HT-29 (cell line): ENCODE measurements at places on chromosomes 3 and 15.

DNA sequence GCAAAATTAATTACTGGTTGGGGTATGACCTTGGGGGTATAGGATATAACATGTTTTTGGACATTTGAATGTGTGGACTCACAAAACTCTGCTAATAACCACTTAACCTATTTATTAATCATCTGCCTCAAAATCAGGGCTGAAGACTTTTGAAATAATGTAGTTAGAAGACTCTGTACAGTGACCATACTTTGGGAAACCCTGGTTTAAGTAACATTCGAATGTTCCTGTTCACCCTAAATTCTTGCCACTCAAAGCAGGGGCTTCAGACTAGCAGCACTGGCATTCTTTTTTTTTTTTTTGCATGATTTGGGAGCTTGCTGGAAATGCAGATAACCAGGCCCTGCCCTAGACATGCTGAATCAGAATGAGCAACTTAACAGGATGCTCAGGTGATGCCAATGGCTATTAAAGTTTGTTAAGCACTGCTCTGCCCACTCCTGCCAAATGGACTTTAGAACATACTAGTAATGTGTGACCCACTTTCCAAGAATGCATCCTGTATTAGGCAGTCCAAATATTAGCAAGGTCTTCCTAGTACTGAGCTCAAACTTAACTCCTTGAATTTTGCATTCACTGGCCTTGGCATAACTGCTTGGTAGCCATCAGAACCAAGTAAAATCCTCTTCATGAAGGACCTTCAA is 12.7 kb upstream of the ST3GAL6 start:
- no peak for DNase-seq

DNA sequence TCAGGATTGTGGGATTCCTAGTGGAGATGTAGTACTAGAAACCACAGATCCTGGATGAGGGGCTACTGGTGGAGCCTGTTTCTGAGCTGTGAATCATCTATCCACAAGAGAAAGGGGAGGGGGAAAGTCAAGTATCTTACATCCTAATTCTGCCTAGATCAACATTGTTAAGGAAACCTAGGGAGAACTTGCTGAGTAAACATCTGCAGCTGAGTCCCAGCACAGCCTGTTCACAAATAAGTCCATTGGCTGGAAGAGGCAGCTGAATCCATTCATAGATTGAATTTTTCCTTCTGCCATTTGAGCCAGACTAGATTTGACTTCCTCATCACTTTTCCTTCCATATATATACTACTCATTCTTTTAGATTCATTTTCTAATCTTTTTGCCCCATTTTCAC is 460.5 kb downstream of the TUSC7 start:
- DNase-seq, result no peak

DNA sequence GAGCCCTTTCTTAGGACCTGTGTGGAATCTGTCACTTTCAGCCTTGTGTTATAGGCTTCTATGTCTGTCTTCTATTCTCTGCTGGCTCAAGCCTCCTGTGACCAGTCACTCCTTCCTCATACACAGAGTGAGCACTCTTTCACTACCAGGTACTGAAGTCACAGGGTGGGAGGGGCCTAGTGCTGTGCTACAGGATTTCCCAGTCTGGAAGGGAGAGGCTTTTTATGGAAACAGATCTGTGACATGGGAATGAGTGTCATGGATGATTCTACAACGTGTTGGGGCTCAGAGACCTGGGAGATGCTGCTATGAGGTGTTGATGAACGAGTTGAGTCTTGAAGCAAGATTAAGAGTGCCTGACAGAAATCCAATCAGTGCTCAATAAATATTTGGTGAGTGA is 100.5 kb downstream of the PDCD6IP start:
- DNase-seq, result no peak

GRCh38 chr3:94417963-94418455 is 355.1 kb downstream of the NSUN3 start:
- DNase-seq, result no peak

DNA sequence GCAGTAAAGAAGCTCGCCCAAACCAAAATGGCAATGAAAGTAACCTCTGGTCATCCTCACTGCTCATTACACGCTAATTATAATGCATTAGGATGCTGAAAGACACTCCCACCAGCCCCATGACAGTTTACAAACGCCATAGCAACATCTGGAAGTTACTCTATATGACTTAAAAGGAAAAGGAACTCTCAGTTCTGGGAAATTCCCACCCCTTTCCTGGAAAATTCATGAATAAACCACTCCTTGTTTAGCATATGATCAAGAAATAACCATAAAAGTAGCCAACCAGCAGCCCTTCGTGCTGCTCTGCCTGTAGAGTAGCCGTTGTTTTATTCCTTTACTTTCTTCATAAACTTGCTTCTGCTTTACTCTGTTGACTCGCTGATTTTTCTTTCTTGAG is 164.6 kb downstream of the SMAD6 start:
- DNase-seq, result no peak

GRCh38 chr15:96514607-96515285 is 184.2 kb downstream of the NR2F2 start:
- peak; percentile 38 for DNase-seq

DNA sequence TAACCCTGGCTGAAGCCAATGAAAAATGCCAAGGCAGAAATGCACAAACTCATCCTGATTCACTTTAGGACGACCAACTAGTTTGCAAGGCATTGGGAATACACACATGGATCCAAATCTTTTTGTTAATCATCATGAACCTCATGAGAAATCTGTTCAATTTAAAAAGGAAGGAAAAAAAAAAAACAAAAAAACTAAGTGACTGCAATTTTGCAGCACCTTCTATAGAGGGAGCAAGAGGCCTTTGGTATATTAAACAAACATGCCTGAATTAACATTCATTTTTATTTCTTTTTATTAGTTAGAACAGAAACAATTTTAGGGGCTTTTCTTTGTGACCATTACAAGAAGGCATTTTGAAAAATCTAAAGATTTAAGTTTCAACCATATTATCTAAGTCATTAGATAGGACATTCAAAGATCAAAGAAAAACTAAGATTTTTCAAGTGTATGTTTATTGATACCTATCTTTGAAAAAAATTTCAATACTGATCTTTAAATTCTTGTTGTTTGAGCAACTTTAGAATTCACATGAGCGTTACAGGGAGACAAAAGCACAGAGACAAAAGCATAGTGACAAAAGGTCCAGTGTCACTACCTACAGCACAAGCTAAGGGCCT is 182.4 kb downstream of the CBLB start:
- DNase-seq, result peak; percentile 23

DNA sequence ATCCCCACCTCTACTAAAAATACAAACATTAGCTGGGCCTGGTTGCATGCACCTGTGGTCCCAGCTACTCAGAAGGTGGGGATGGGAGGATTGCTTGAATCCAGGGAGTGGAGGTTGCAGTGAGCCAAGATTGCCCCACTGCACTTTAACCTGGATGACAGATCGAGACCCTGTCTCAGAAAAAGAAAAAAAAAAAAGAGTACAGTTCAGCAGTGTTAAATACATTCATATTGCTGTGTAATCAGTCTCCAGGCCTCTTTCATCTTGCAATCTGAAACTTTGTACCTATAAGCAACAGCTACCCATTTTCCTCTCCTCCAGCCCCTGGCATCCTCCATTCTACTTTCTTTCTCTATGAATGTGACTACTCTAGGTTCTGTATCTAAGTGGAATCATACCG is 61.2 kb downstream of the LPP start:
- no peak for DNase-seq

- no peak for DNase-seq
Measured at GRCh38 chr3:31251083-31251482, 281.6 kb upstream of the STT3B start.

- DNase-seq, result no peak
Measured at GRCh38 chr3:46471371-46471914, 6.7 kb upstream of the LTF start.

- DNase-seq, result no peak
Measured at GRCh38 chr15:74206801-74207281, 4.3 kb upstream of the STRA6 start.

- peak; percentile 51 for DNase-seq
Measured at GRCh38 chr3:197749315-197749600, 425 bp upstream of the FYTTD1 start.

DNA sequence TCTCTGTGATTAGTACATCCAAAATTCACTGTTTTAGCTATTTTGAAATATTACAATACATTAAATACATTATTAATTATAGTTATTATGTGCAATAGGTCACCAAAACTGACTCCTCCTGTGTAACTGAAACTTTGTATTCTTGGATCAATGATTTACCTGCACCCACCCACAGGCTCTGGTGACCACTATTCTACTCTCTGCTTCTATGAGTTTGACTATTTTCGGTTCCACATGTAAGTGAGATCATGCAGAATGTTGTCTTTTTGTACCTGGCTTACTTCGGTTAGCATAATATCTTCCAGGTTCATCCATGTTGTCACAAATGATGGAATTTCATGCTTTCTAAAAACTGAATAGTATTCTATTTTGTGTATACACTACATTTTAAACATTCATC is 43.8 kb downstream of the SLC2A2 start:
- no peak for DNase-seq

- no peak for DNase-seq
Measured at GRCh38 chr15:46714950-46715349, 1002.4 kb upstream of the SEMA6D start.

DNA sequence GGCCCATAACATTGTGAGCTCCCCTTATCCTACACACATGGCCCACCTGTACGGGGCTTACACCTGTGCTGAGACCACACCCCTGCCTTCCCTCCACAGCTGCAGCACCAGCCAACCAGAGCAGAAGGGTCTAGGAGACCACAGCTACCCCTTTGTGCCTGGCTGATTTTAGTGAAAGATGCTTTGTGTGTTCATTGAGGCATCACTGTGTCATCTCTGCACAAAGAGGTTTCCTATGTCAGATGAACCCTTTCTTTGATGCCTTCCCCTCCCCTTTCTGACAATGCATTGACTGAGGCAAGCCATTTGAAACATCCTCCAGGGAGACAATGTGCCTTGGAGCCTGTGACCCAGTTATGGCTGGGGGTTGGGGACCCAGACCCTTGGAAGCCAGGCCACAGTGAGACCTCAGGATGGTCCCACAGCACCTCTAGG is 54.9 kb upstream of the SLC7A14 start:
- DNase-seq, result no peak

DNA sequence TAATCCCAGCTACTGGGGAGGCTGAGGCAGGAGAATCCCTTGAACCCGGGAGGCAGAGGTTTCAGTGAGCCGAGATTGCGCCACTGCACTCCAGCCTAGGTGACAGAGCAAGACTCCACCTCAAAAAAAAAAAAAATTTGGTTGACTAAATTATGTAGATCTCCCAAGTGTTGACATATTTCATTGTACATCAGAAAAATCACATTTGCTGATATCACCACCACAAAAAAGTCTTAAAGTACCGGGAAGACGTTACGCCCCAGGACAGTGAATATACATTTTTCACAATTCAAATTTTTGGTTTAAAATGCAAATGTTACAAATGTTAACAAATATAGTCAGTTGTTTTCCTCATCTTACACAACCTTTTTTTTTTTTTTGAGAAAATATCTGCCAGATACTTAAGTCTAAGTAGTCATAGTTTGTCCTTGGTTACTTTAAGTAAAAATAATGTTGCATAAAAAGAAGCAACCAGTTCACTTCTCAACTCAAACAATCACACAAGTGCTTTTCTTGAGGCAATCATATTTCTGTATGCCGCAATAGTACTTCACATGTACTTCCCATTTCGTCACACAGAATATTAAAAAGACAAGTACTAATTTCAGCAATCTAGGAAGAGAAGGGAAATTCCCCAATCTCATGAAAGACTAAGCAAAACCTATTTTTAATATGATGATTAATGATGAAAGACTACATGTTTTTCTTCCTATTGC is 41.0 kb upstream of the TCF12 start:
- no peak for DNase-seq

- DNase-seq, result no peak
Measured at GRCh38 chr3:140927279-140928069, 14.2 kb upstream of the SLC25A36 start.

DNA sequence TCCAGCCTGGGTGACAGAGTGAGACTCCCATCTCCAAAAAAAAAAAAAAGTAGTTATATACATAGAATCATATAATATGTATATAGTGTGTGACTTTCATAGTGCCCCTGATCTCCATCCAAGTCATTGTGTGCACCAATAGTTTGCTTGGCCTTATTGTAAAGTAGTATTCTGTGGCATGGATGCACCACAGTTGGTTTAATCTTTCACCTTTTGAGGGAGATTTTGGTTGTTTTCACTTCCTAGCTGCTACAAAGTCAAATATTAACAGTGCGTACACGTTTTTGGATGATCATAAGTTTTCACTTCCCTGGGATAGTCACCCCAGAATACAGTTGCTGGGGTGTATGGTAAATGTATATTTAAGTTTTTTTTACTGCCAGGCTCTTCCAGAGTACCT is 162.8 kb downstream of the PTPRG start:
- no peak for DNase-seq

DNA sequence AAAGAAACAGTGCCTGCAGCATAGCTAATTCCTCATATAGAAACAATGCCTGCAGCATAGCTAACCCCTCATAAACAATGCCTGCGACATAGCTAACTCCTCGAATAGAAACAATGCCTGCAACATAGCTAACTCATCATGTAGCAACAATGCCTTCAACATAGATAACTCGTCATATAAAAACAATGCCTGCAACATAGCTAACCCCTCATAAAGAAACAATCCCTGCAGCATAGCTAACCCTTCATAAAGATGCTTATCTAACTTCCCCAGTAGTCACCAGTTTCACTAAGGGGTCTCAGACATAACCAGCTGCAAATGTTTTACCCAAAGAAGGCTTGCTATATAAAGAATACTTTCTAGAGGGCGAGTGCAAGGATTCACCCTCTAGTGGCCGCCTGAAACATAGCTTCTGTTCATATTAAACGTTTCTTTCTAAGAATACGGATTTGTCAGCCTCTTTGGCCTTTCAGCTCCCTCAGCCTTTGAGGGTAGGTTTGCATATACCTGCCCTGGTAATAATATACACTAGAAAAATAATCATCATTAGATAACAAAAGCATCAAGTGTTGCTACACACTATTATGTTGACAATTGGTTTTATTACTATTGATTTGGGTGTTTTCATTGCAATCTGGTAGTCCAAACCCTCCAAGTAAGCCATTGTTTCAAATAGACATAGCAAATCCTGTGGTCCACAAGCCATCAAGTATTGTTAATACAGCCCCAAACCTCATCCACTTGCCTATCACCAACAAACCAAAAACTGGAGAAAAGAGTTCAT is 44.4 kb upstream of the FAN1 start:
- peak; percentile 47 for DNase-seq

DNA sequence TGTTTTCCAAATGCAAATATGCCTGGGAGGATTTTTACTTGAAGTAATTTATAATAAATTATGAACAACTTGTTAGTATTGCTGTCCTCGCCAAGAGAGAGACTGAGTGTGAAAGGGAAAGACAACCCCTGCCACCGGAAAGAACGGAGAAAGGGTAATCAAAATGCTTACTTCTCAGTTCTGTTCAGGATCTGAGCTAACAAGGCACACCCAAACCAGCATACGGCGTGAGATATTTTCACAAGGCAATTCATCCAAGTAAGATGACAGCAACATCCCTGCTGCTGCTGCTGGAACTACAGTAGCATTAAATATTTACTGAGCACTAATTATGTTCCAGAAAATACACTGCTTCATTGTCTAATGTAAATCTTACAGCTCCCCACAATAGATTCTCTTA is 96.1 kb downstream of the KBTBD8 start:
- DNase-seq, result no peak

- DNase-seq, result no peak
Measured at GRCh38 chr3:55341502-55342031, 145.5 kb downstream of the WNT5A start.
